ENCODE measurements at places on chromosomes 4 and X.
A peak's percentile ranks its signal among the peaks of the same experiment; 100 is the strongest.

GRCh38 chr4:111510535-111510934 lies 634.7 kb upstream of the FAM241A start:
- no peak for DNase-seq

DNA sequence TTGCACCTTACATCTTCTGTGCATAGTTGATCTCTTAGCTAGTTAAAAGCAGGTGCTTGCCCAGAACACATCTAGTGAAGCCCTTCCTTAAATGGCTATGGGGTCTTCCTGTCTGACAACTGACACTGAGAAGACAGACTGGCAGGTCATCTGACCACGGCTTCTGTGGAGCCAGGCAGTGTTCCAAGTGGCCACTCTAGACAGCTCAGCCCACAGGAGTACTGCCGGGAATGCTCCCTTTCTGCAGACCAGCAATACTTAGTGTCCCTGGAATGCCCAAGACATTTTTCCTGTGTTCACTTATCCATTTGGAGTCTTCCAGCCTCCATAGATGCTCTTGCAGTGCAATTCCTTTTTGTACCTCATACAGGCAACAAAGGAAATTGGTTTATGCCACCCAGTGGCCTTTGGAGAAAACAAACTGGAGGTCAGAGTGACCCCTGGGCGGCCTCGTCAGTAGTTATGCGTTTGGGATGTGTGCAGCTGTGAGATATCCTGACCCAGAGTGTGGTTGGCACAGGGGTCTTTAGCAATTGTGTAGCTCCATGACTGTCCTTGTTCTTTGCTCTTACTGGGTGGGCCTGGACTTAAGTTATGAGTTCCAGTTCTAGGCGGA lies 335.5 kb downstream of the ARHGAP10 start:
- no peak for DNase-seq

DNA sequence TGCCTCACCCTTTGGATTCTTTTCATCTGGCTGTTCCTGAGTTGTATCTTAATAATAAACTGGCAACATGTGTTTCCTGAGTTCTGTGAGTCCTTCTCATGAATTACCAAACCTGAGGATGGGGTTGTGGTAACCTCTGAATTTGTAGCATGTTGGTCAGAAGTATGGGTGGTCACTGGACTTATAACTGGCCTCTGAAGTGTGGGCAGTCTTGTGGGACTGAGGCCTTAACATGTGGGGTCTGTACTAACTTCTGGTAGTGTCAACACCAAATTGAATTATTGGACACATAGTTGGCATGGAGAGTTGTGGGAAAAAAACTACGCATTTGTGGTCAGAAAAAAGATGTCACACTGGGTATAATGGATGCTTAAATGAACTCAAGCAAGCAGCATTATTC lies 45.0 kb upstream of the TNIP3 start:
- DNase-seq, result no peak

DNA sequence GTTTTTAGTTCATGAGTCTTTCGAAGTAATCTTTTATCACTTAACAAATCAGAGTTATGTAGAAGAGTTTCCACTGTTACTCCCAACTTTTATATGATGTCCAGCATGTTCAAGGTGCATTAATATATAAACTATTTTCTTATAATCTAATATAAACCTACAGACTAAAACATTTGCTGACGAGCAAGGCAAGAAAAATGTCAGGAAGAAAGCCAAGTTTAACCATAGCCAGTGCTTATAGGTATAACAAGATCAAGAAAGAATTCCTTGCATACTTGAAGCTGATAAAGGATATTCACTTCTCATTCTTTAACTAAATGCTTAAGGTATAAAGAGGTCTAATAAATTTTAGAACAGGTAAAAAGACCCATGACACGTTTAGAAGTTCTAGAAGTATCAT lies 167.7 kb downstream of the NPNT start:
- DNase-seq, result no peak

DNA sequence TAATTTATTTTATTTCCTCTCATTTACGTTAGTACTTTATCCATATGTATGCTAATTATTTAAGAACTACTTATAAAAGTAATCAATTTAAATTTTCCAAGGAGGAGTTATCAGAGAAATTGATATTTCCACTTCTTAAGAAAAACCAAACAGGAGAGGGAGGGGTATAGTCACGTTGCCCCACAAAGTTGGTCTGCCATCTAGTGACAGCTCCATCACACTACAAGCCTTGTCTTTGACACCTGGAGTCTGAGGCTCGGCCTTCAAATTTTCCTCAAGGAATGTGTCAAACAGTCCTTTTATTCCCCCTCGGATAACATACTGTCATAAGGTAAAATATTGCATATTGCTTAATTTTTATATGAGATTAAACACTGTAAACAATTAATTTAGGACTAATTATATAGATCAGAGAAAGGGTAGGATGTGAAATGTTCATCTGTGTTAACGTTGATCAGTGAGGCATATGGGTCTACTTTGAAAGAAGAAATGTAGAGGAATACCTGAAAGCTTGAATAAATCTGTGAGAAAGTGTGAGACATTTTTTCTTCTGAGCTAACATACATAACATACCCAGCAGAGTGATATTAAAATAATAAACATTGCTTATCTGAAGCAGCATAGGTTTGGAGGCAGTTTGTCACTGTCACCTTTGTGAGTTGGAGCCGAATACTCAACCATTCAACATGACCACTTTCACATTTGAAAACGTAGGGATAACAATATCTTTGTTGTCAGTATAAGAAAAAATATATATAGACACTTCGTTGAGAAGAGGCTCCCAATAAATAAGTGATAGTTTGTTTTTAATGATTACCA lies 114.4 kb downstream of the GLRA3 start:
- DNase-seq, result no peak

GRCh38 chr4:86720508-86721068 lies 126.5 kb downstream of the PTPN13 start:
- no peak for DNase-seq

- DNase-seq, result no peak
Measured at GRCh38 chrX:23436875-23437274, 102.2 kb downstream of the PTCHD1 start.

DNA sequence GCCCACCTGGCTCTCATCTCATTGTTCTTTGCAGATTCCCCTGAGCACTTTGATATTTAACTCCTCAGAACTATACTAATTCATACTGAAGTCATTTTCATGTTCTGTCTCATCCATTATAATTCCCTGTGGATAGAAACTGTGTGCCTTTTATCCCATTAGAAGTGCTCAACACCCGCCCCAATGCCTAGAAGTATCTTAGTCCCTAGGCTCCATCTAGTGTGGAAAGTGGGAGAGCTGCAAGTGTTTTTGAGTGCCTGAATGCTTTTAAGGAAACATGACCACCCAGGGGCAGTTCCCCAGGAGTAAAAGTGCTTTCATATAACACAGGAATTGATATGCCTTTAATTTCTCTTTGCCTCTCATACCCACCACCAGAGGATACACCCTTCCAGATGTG lies 117.0 kb downstream of the CHRDL1 start:
- DNase-seq, result no peak

DNA sequence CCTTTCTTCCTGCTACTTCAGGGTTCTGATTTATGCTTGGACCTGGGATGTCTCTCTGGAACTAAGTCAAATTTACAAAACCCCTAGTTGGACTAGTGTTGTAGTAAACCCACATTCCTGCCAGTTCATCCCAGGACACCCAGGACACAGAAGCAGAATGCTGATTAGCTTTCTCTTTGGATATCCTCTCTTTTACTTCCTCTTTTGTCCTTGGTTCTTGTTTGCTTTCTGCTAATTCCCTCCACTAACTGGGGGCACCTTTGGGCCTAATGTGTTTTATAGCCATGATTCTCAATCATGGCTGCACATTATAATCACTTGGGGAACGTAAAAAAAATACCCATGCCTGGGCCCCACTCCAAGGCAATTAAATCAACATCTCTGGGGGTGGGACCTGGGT lies 42.5 kb downstream of the LANCL3 start:
- no peak for DNase-seq

DNA sequence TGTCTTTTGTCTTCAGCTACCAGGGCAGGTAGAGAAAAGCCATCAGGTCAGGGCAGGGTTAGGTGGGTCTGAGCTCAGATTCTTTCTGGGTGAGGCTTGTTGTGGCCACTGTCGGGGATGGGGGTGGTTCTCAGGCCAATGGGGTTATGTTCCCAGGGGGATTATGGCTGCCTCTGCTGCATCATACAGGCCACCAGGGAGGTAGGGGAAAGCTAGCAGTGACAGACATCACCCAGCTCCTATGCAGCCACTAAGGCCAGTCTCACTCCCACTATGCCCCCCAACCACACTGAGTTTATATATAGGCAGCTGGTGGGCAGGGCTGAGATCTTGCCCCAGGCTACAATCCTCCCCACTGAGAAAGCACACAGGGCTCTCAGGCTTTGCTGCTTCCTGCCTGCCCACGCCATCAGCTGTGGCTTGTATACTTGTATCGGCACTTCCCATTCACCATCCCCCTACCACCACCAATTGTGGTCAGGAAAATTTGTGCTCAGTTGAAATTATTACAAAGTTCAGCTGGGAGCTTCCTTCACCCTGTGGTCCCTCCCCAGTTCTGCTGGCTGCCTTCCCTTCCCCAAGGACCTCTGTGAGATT lies 72.6 kb upstream of the PTPN13 start:
- DNase-seq, result no peak

GRCh38 chrX:38066934-38067333 lies 60.6 kb downstream of the SYTL5 start:
- no peak for DNase-seq

GRCh38 chrX:103716962-103717361 lies 6.3 kb downstream of the TMEM31 start:
- DNase-seq, result no peak

GRCh38 chrX:9997524-9997923 lies 30.4 kb downstream of the CLDN34 start:
- no peak for DNase-seq

DNA sequence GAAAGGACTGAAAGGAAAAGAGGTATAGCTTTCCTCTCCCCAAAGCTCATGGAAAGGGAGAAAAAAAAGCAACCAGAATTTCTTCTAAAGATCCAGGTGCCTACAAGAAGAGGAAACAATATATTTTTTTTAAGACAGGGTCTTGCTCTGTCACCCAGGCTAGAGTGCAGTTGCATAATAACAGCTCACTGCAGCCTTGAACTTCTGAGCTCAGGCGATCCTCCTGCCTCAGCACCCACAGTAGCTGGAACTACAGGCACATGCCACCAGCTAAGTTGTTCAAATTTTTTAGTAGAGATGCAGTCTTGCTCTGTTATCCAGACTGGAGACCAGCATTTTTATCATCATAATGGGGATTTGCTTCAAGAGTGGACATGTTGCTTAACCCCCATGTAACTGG lies 30.5 kb upstream of the BBS12 start:
- DNase-seq, result no peak

DNA sequence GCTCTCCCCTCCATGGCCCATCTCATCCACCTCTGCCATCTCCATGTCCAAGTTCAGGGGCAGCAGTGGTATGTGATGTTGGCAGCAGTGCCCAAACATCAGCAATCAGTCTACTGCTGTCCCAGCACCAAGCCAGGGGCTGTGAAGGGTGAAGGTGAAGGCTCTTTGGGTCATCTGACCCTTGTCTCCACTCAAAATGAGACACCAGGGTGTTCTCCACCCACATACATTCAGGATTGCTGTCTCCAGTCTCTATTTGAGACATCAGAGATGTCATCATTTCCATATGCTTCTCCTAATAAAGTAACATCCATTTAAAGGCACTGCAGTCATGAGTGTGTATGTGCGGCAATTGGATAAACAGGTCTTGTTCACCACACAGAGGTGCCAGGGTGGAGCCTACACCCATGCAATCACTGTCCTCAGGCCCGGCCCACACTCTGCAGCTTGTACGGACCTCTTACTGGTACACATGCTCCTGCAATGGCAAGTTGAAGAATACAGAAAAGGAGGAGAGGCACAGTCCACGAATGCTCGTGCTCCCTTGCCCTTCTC lies 22.2 kb downstream of the MAML3 start:
- no peak for DNase-seq

DNA sequence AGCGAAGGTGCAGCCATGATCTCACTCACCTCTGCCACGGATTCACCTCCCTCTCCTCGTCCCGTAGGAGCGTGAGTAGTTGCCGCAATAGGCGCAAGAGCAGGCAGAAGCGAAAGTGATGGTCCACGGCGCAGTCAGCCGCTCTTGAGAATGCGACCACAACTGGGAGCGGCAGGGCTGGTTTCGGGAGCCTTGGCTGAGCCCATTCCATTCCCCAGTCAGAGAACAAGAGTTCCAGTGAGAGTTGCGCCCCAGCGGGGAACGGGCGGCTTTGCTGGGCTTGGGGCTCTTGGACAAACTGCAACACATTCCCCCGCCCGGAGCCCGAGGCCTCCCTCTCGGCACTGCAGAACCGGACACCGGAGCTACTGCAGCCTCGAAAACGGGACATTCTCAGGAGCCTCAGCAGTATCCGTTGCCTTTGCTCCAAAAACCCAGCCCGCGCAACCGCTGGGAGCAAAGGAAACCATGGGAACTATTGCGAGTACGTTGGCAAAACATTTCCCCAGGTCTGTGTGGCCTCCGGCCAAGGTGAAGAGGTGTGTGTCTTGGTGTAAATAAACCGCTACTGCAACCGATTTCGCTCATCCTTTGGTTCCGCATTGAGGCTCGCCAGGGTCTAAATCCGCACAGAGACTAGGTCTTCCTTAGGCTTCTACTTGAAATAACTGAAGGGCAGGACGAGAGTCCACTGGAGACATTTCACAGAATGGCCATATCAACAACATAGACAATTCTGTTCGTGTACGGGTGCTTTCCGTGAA lies 5.7 kb upstream of the ZBTB33 start:
- DNase-seq, result peak; percentile 48

GRCh38 chrX:27890611-27891010 lies 82.8 kb downstream of the MAGEB10 start:
- DNase-seq, result no peak

- DNase-seq, result no peak
Measured at GRCh38 chr4:158767451-158767850, 1.4 kb upstream of the FNIP2 start.

GRCh38 chr4:48252313-48252712 lies 17.3 kb downstream of the TEC start:
- no peak for DNase-seq

GRCh38 chr4:58507079-58507478 lies 1396.9 kb upstream of the IGFBP7 start:
- DNase-seq, result no peak

GRCh38 chr4:5409237-5409636 lies 299.1 kb downstream of the EVC2 start:
- DNase-seq, result no peak

DNA sequence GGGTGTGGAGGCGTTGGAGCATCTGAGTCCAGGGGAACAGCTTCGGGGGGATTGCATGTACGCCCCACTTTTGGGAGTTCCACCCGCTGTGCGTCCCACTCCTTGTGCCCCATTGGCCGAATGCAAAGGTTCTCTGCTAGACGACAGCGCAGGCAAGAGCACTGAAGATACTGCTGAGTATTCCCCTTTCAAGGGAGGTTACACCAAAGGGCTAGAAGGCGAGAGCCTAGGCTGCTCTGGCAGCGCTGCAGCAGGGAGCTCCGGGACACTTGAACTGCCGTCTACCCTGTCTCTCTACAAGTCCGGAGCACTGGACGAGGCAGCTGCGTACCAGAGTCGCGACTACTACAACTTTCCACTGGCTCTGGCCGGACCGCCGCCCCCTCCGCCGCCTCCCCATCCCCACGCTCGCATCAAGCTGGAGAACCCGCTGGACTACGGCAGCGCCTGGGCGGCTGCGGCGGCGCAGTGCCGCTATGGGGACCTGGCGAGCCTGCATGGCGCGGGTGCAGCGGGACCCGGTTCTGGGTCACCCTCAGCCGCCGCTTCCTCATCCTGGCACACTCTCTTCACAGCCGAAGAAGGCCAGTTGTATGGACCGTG lies 2.2 kb downstream of the AR start:
- DNase-seq, result peak; percentile 2

- DNase-seq, result no peak
Measured at GRCh38 chr4:86921608-86922252, 13.1 kb upstream of the AFF1 start.

- no peak for DNase-seq
Measured at GRCh38 chr4:34258176-34258575, 1986.1 kb downstream of the ARAP2 start.
